ENCODE measurements at places on chromosomes 5 and 9.
A peak's percentile ranks its signal among the peaks of the same experiment; 100 is the strongest.

- peaks cover 24% of the 10 kb centered on the region for H3K4me1 ChIP-seq
- H3K27me3 ChIP-seq, result no peaks in the 10 kb centered on the region
- H3K27ac ChIP-seq, result no peak overlapping the region
- no peaks in the 10 kb centered on the region for H3K36me3 ChIP-seq
- DNase-seq, result no peak
Observed at GRCh38 chr9:105151686-105151995, 92.8 kb upstream of the SLC44A1 start.

DNA sequence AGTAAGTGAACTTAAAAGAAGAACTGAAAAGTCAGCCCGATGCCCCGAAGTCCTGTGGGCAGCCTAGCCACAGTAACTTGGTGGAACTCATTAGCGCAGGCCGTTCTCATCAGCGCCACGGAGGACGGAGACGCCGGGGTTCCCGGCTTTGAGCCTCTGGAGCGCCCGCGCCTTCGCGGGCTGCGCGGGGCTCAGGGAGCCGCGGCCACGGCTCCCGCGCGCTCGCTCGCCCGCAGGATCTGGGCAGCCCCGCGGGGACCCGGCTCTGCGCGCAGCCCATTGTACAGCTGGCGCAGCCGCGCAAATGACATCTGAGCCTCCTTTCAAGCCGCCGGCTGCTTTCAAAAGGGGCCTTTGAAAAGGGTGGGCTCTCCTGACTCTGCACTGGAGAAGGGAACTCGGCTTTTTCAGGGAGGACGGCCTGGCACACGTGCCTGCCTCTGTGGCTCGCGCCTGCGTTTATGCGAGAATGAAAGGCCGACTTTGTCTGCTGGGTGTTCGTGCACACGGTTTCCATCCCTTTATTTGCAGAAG lies 40.7 kb downstream of the TLR4 start:
- H3K27ac ChIP-seq, result no peak overlapping the region
- DNase-seq, result no peak
- no peaks in the 10 kb centered on the region for H3K36me3 ChIP-seq
- no peak overlapping the region for H3K4me3 ChIP-seq

DNA sequence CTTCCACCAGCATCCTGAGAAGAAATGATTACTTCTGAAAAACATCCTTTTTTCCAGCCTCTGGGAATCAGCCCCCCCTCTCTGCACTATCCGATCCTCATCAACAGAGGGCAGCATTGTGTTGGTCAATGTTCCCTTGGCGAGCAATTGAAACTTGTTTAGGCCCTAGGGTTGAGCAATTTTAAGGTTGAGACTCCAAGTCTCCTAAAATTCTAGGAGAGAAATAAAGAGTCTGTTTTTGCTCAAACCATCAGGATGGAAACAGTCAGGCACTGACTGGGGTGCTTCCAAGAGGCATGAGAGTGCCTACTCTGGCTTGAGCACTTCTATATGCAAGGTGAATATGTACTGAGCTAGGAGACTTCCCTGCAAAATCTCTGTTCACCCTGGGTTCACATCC lies 12.4 kb upstream of the CYFIP2 start:
- H3K36me3 ChIP-seq, result peaks cover 50% of the 10 kb centered on the region
- H3K4me1 ChIP-seq, result peaks cover 91% of the 10 kb centered on the region
- DNase-seq, result no peak
- H3K4me3 ChIP-seq, result peak overlapping the region; percentile 33

DNA sequence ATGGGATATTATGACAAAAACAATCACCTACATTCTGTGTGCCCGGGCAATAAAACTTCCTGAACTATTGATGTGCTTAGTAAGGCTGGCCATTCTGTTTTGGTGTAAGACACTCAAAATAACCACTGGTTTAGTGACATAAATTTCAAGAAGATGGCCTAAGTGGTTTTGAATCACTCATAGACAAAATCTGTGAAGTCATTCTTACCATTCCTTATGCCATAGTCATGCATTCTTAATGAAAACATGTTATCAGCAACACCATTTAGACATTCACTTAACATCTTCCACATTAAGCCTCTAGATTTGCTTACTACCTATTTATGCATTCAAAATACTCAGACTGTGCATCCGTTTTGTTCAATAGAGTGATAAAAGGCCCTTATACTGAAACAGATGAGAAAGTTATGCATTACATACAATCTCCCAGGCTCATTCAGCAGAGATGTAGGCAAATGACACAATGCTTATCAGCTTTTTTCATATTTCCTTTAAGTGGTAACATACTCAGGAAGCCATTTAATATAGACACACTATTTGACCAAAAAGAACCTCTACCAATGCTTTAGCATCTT lies 848.8 kb upstream of the DMAC1 start:
- no peak for DNase-seq
- H3K36me3 ChIP-seq, result no peaks in the 10 kb centered on the region
- H3K4me1 ChIP-seq, result no peaks in the 10 kb centered on the region
- no peak overlapping the region for H3K27ac ChIP-seq

DNA sequence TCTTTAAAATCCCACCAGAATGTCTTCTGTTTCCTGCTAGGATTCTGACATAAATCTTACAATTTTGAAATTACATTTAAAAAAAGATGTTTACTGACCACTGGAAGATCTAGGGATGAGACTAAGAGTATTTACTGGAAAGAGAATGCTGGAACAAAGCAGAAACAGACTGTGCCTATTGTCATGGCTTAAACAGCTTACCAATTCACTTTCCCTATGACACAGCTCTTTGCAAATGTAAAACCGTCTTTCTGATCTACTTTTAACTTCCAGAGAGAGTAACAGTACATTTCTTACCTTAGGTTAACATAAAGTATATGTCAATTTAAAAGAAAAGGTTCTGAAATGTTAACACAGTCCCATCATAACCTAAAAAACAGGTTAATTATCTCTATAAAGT lies 10.7 kb downstream of the GIN1 start:
- no peak for DNase-seq
- no peak overlapping the region for H3K4me3 ChIP-seq
- no peaks in the 10 kb centered on the region for H3K27me3 ChIP-seq
- H3K4me1 ChIP-seq, result peaks cover 32% of the 10 kb centered on the region

- H3K4me3 ChIP-seq, result no peak overlapping the region
- no peak for DNase-seq
- peaks cover 21% of the 10 kb centered on the region for H3K36me3 ChIP-seq
- H3K4me1 ChIP-seq, result no peaks in the 10 kb centered on the region
- no peaks in the 10 kb centered on the region for H3K27me3 ChIP-seq
Observed at GRCh38 chr5:180235846-180236245, 26.8 kb upstream of the RASGEF1C start.

- H3K27ac ChIP-seq, result no peak overlapping the region
- no peak for DNase-seq
- H3K4me3 ChIP-seq, result no peak overlapping the region
- H3K27me3 ChIP-seq, result peaks cover 10% of the 10 kb centered on the region
- no peaks in the 10 kb centered on the region for H3K4me1 ChIP-seq
- H3K36me3 ChIP-seq, result no peaks in the 10 kb centered on the region
Observed at GRCh38 chr9:134637241-134637640, 4.4 kb upstream of the COL5A1 start.

DNA sequence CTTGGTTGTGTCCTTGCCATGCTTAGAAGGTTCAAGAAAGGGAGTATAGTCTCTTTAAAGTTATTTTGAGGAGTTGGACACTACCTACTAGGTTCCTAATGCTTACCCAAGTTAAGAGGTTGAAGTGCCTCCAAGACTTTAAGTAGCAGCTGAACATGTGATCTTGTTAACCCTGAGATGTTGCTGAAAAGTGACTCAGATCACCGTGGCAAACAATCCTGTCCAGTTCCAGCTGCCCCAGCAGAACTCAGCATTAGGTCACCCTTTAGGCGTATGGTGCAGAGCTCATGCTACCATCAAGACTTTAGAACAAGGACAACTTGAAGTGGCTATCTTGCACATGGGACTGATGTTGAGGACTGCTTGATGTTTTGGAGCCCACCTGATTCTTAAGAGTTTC lies 22.5 kb downstream of the ZNF462 start:
- DNase-seq, result no peak
- H3K27ac ChIP-seq, result no peak overlapping the region
- no peaks in the 10 kb centered on the region for H3K36me3 ChIP-seq
- no peak overlapping the region for H3K4me3 ChIP-seq

DNA sequence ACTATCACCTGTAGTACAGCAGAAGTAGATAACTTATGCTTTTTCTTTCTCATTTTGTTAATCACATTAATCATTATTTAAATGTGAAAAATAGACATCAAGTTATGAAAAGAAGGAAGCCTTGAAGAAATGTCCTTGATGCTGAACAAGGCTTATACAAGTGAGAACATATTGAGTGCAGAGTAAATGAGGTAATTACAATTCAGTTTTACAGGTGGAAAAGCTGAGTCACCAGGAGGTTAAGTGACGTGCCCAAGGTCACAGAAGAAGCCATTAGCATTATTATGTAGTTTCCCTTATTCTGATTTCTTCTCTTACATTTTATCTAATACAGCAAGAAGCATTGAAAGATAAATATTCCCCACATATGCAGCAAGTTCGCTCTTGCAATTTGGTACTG lies 998.5 kb upstream of the CDH6 start:
- H3K27ac ChIP-seq, result no peak overlapping the region
- H3K4me3 ChIP-seq, result no peak overlapping the region
- no peaks in the 10 kb centered on the region for H3K36me3 ChIP-seq
- DNase-seq, result no peak
- H3K4me1 ChIP-seq, result no peaks in the 10 kb centered on the region

DNA sequence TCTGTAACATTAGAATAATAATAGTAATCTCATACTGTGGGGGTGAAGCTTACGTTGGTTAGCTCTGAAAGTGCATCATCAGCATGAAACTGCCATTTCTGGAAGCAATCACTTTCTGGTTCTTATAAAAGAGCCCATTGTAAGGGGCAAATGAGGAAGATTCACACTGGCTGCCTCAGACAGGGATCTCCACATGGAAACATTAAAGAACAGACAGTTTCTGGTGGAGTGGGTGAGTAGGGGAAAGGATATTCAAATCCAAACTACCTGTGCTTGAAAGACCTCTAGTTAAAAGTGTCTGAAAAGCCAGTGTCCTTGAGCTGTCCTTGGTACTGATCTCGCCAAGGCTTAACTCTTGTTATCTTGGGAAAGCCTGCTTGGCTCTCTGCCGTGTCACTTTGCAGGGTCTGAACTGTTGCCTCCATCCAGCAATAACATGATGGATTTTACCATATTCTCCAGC lies 19.1 kb upstream of the SLC31A2 start:
- H3K4me1 ChIP-seq, result no peaks in the 10 kb centered on the region
- DNase-seq, result no peak
- H3K4me3 ChIP-seq, result no peak overlapping the region
- no peak overlapping the region for H3K27ac ChIP-seq

- no peak for DNase-seq
- H3K4me3 ChIP-seq, result no peak overlapping the region
- H3K27ac ChIP-seq, result no peak overlapping the region
- H3K27me3 ChIP-seq, result no peaks in the 10 kb centered on the region
Observed at GRCh38 chr9:80074439-80074838, 502.7 kb downstream of the TLE4 start.

GRCh38 chr5:73523861-73524260 lies 25.6 kb downstream of the BTF3 start:
- H3K4me3 ChIP-seq, result no peak overlapping the region
- no peak for DNase-seq
- H3K27me3 ChIP-seq, result peaks cover 9% of the 10 kb centered on the region
- H3K27ac ChIP-seq, result no peak overlapping the region
- H3K36me3 ChIP-seq, result no peaks in the 10 kb centered on the region

DNA sequence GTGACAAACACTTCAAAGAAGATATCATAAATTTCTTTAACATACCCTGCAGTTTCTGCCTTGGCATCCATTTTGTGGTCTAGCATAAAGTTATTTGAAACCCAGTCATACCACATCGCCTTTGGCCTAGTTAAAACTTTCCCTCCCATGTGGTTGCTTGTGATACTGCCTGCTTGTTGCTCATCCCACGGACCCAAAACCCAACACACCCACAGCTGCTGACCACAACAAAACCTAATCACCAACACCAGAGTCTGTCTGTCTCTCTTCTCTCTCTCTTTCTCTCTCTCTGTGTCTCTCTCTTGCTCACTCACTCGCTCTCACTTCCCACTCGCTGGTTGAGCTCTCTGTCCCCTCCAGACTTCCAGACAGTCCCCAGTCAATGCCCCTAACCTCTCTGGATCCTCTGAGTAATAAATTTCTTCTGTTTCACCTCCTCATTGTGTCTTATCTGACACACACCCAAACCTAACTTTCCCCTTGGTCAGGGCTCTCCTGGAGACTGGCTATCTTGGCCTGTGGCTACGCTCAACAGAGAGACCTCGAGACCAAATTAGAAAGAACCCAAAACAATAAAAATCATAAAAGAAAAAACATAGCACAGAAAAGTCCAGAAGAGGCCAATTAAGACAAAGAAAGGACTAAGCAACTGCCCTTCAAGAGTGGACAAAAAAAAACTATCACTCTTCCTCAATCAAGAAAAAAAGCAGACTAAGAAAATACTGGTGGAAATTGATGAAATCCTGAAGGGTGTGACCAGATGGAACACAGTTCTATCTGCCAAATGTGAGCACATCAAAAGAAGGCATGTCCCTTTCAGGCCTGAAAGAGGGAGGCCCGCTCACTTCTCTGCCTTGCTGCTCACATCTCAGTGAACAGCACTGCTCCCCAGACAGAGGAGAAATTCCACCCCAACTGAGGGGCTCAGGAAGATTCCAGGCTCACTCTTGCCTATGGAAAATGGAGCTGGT lies 41.5 kb downstream of the TTLL11 start:
- no peaks in the 10 kb centered on the region for H3K27me3 ChIP-seq
- H3K27ac ChIP-seq, result peak overlapping the region; percentile 44
- H3K4me3 ChIP-seq, result peak overlapping the region; percentile 2
- peaks cover 23% of the 10 kb centered on the region for H3K4me1 ChIP-seq
- peak; percentile 52 for DNase-seq
- H3K36me3 ChIP-seq, result peaks cover 2% of the 10 kb centered on the region

DNA sequence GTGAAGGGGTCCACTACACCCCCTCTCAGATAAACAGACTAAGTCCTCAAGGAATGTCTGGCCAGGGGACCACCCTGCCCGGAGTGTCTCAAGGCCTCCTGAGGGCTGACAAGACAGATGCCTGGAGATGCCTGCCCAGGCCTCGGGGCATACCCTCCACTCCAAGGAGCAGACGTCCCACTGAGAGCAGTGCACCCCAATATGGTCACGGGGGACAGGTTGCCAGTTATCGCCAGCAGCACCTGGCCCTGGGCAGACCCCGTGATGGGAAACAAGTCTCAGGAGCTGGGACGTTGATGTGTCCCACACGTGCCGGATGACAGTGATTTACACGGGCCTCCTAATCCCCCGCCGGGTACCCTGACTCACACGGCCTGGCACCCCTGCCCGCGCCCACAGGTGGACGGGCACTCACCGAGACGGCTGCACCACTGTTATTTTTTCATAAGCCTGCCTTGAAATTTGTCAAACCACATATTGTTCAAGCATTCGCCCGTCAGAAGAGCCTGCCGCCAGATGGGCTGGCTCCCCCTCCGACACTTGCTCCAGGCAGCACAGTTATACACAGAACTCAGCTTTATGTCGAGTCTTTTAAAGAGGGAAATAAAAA lies 43.9 kb downstream of the BARX1 start:
- H3K36me3 ChIP-seq, result no peaks in the 10 kb centered on the region
- H3K27me3 ChIP-seq, result peaks cover 12% of the 10 kb centered on the region
- no peak overlapping the region for H3K4me3 ChIP-seq
- peaks cover 9% of the 10 kb centered on the region for H3K4me1 ChIP-seq

- peak; percentile 73 for DNase-seq
- no peaks in the 10 kb centered on the region for H3K27me3 ChIP-seq
- peaks cover 21% of the 10 kb centered on the region for H3K4me1 ChIP-seq
Observed at GRCh38 chr9:136225748-136226679, 19.6 kb downstream of the QSOX2 start.
